ENCODE measurements at places on chromosomes 3 and 15. TPM values are rescaled to one million over a fixed set of nuclear protein-coding genes. Genes with fewer than 3 reads are reported as not detected.

The CCDC13 gene
- 1.9 TPM for total RNA-seq

The FBXW12 gene
- total RNA-seq: not detected

DNA sequence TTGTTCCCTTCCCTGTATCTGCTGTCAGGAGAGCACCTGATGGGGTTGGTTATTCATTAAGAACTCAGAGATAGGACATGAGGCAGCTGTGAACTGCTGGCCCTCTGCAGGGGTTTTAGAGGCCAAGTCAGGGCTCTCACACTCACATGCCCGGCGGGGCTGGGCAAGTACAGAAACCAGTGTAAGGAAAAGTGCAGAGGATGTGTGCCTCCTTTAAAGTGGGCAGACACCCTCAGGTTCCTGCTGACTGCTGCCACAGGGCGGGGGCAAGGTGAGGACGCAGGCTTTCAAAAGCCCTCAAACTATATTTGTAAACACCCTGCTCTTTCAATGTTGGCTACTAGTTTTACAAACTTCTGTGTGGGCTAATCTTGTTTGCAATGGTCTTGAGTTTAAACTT is 22.4 kb downstream of the CXCR6 start:
- no peak for DNase-seq

DNA sequence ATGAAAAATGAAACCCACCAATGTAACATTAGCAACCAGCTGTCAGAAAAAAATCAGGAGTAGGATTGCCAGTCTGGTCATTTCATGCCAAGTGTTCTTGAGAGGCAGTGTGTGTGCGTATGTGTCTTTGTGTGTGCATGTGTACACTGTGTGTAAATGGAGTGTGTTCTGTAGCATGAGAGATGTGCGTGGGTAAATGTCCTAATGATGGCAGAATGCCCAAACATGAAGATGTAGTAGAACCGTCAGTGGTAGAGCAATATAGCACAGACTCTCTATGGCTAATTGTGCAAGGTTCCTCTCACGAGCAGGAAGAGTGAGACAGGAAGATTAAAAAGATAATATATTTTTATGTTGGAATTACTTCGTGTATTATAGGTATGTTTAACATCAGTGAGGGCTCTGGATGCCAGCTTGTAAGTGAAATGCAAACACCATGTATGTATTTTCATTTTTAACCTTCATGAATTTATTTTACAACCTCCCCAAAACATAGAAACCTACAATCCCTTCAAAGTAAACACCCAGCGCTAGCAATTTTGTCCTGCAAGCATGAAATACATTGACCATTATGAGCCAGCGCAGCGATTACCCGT is 1038.7 kb downstream of the IGSF11 start:
- no peak for DNase-seq

DNA sequence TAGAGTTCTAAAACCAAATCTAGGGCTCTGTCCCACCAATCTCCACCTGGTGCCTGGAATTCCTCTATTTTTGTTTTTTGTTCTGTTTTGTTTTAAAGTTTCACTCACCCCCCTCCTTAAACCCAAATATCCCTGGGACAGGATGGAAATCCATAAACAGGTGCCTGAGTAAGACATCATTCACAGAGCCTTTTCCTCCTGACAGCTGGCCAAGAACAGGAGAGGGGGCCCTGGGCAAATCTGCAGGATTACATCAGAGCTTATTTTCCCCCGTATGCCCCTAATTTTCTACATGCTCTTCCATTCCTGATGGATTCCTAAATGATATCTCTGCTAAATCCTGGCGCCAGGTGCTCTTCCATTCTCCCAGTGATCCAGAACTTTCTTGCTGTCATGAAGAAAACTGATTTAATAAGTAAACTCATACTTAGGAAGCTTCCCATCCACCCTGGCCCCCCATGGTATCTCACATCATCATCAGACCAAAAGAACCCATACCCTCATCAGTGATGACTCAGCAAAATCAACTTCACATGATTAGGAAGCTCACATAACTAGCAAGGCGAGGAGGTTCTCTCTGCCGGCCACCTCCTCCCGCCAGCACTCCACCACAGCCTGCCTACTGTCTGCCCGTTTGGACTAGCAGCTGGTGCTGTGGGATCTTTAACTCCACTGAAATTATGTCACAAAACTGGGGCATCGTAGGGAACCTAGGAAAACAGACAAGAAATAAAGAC is 61.0 kb downstream of the LIPC start:
- DNase-seq: no peak

The AMIGO3 gene
- not detected for total RNA-seq

- DNase-seq: peak; percentile 87
These were observed 7.8 kb upstream of the CAMP start for GRCh38 chr3:48215466-48215865.

DNA sequence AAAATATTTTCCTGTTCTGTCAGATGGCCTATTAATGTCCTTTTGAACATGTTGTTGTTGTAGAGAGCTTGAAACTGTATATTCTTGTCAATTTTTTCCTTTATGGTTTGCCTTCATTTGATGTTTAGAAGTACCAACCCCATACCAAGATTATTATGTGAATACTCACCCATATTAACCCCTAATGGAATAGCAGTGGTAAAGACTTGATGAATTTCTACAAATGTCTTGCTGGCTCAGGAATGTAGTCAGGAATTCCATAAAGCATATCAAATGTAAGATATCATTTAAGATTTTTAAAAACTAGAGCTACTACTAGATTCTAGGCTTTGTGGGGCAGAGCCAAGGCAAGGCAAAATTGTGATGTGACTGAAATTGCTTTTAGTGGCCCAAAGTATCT is 30.0 kb downstream of the MYO5A start:
- no peak for DNase-seq

DNA sequence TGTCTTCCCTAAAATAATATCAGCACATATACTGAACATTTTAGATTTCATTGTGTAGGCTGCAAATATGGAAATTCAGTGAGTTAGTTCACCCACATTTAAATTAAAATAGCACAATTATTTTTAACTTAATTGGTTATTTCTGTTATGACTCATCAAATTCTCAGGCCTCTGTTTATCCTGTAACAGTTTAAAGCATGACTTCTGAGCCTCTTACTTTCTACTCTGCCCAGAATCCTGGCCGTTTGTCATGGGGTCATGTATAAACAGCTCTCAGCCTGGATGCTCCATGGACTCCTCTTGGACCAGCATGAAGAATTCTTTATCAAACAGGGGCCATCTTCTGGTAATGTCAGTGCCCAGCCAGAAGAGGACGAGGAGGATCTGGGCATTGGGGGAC is 12.2 kb downstream of the TUBGCP4 start:
- no peak for DNase-seq

DNA sequence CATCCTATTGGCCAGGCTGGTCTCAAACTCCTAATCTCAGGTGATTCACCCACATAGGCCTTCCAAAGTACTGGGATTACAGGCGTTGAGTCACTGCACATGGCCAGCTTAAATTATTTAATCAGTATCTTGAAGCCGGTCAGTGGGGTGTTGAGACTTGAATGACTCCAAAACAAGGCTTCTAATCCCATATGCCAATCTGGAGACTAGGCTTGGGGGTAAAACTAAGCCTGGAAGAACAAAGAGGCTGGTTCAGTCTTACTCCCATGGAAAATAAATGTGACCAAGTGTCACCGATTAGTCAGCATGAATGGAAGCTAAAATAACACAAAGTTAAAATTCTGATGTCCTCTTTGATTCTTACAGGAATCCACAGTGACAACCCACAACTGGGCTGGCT is 509.1 kb downstream of the FOXP1 start:
- DNase-seq: no peak
